Glutamatergic neuron (in vitro differentiated cells): ENCODE measurements at places on chromosomes 2 and 18.

GRCh38 chr2:195051401-195051800 lies 605.6 kb upstream of the SLC39A10 start:
- DNase-seq = no peak

DNA sequence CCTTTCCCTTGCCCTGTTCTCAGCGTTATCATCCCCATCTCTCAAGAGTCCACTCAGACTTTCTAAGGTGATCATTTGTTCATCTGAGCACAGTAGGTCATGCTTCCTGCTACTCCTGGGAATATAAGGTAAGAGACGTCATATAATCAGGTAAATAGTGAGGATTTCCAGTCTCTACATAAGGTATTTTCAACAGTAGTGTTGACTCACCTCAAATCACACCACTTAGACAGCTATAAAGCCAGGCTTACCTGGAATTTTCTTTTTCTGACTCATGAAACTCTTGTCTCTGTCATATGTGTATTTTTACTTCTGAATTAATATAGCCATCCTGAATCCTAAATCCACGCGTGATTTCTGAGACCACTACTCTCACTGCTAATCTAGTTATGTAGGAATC lies 443.2 kb downstream of the ARHGAP15 start:
- DNase-seq = no peak

DNA sequence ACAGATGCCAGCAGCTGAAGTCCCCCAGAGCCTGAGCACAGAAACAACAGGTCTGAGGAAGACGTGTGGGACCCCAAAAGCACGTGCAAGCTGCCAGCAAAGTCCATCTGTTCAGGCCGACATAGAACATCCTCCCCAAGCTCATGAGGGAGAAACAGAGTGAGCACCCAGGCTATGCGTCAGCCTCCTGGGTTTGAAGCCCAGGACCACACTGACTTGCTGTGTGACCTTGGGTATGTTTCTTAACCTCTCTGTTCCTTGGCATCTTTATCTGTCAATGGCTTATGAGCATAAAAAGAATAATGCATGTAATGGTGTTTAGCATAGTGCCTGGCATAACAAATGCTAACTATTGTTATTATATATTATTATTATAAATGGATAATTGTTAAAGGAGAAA lies 40.3 kb downstream of the COL4A4 start:
- no peak for DNase-seq

DNA sequence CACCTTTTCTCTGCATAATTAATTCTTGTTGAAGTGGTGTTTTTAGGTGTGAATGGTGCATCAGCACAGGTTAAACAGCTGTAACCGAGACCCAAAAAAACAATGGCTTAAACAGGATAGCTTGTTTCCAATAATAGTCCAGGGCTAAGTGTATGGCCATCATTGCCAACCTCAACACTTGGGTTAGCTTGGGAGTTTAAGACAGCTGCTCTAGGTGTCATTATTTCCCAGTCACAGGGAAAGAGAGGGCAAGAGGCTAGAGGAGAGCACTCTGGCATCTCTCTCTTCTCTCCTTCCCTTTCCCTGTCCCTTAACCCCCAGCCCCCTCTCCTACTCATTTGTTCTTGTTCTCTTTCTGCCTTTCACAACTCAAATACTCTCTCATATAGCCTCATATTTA lies 21.1 kb downstream of the BIRC6 start:
- no peak for DNase-seq

GRCh38 chr2:44777537-44777936 lies 164.0 kb upstream of the SIX3 start:
- DNase-seq = peak; percentile 44

GRCh38 chr2:52343706-52344266 lies 1311.9 kb upstream of the NRXN1 start:
- no peak for DNase-seq
